ENCODE measurements at places on chromosomes 3 and 15.

DNA sequence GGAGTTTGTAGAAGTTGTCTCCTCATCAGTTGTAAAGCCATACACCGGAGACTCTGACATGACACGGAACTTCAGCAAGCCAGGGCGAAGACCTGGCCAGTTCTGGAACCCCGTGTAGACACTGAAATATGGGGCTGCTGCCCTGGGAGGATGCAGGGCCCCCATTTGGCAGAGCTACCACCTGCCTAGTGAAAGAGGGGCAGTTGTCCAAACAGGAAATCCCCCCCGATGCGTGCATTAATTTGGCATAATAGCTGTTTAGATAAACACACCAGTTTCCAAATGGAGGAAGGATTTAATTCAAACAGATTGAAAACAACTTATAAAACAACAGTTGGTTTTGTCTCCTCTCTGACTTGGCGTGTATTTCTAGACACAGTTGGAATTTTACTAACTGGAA, 357.2 kb downstream of the GABRG3 start:
- DNase-seq = no peak

DNA sequence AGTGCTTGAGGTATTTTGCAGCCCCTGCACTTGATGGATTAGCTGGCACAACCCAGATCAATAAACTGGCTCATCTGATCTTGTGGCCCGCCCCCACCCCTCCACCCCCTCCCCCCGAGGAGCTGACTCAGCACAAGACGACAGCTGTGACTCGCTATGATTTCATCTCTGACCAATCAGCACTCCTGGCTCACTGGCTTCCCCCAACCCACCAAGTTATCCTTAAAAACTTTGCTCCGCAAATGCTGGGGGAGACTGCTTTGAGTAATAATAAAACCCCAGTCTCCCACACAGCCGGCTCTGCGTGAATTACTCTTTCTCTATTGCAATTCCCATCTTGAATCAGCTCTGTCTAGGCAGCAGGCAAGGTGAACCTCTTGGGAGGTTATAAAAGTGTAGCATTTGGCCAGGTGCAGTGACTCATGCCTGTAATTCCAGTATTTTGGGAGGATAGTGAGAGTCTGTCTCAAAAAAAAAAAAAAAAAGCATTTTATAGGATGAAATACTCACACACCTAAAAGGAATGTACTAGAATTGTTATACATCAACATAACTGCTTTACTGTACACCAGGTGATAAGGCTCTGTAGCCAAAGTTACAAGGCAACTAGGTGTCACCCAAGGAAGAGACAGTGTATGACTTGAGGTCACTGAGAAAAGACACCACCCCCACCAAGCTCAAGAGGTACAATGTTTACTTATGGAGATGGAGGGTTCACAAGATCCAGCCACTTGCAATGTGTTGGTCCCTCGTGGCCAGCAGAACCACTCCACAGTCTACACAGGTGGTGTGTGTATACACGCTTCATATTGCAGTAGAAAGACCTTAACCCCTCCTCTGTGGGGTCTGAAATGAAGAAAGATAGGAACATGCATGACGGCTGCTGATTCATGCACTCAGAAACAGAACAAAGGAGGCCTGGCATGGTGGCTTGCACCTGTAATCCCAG, 8.6 kb downstream of the ZNF445 start:
- no peak for DNase-seq

GRCh38 chr3:126158016-126158911, 22.1 kb downstream of the ALDH1L1 start:
- DNase-seq = no peak

DNA sequence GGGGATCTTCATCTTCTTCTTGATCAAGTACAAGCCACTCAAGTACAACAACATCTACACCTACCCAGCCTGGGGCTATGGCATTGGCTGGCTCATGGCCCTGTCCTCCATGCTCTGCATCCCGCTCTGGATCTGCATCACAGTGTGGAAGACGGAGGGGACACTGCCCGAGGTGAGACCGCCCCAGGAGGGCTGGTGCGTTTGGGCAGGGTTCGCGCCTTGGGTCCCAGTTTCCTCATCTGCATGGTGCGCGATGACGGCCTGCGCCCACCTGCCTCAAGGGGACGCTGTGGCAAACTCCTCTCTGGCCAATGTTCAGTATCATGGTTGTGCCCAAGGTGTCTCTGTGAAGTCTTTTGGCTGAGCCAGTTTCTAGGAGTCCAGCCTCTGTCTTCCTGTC, 57.5 kb upstream of the SLC6A1 start:
- DNase-seq = no peak

DNA sequence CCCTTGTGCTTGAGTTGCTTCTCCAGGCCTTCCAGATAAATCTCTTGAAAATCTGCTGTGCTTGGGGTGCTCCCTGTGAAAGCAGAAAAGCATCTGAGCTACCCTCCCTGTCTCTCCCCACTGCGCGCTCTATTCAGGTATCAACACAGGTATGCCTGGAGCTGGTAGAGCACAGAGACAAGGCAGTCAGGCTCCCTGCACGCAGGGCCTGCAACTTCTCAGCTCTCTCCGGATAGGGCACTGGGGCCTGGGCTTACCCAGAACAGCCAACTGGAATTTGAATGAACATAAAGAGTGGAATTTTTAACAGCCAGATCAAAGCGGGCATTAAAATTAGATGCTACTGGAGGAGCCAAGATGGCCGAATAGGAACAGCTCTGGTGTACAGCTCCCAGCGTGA, 183.6 kb downstream of the XXYLT1 start:
- no peak for DNase-seq

DNA sequence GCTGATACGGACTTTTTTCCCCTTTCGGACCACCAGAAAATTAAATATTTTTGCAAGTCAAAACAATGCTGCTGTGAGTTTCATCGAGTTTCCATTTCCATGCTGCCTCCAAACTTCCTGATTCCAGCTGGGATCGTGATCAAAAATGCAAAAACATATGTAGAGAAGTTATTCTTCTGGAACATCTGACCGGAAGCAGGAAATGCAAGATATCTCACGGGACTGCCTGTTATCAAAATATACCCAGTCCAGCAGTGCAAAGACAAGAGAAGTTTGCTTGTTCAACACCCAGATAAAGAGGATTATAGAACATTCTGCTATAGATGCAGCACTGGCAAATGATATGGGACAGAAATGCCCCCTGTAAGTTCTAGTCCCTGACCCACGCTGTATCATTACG, 726.7 kb upstream of the NR2F2 start:
- DNase-seq = no peak

DNA sequence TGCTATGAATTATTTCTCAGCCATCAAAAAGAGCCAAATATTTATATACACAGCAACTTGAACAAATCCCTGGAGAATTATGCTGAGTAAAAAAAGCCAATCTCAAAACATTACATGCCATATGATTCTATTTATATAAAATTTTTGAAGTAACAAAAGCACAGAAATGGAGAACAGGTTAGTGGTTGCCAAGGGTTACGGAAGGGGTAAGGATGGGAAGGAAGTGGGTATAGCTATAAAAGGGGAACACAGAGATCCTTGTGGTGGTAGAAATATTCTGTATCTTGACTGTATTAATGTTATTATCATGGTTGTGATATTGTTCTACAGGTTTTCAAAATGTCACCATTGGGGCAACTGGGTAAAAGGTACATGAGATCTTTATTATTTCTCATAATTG, 62.3 kb upstream of the ASB14 start:
- no peak for DNase-seq

DNA sequence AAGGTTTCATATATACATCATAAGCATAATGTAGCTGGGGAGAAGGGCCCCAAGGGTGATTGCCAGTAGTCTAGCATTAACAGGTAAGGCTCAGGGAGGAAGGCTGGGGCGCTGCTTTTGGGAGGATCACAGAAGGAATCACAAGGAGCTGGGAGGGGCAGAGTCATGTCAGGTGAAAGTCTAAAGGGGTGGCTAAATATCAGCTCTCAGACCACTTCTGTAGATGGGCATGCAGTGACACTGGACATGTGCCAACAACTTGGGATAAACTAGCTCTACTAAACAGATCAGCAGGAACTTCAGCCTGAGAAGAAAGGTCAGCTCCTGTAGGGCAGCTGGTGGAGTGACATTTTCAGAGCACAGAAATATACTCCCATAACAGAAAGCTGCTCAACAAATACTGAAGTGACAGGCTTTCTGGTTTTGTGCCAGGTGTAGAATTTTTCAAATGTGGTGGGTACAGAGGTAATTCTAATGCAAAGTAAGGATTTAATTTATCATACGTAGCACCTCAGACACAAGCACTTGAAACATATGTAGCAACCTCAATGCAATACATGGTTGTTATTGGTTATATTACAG, 79.4 kb downstream of the PEX5L start:
- DNase-seq = peak; percentile 41

DNA sequence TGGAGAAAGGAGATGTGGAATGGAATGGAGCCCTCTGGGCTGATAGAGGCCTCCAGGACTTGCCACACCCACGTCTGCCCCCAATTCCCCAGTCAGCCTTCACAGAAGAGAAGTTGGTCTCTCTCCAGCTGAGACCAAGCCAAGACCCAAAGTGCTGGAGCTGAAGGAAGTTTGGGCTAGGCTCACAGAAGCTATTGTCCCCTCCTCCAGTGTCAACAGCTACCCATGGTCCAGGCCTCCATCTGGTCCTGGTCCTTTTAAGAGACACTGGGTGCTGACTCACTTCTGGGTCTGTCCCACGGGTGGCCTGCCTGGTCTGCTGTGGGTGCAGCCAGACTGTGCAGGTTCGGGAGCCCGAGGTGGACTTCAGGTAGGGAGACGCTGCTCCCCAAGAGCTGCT, 179.8 kb downstream of the APBA2 start:
- no peak for DNase-seq

DNA sequence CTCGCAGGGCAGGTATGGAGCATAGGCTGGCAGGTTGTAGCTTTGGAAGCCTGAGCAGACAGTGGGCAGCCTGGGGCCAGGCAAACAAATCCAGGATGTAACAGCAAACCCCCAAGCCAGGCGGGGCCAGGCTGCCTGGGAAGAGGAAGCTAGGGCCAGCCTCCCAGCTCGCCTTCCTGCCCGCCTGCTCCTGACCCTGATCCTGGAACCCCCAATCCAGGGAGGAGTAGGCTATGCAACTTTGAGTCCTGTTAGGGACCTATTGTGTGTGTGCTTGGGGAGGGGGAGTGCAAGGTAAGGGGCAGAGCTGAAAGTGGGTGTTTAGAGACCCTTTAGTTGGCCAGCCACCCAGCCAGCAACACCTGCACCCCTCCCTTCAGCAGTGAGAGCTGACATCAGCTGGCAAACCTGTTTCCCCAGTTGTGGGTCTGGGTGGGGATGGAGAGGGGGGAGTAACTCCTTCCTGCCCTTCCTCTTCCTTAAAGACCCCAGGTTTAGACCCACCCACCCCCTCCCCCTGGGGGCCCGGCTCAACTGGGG, 2.5 kb downstream of the NBEAL2 start:
- DNase-seq = no peak

GRCh38 chr15:74826921-74827320, 494 bp downstream of the CPLX3 start:
- DNase-seq = no peak

GRCh38 chr3:127590282-127590592, 296 bp downstream of the TPRA1 start:
- no peak for DNase-seq

- no peak for DNase-seq
Observed at GRCh38 chr15:70415398-70415797, 317.7 kb upstream of the TLE3 start.

GRCh38 chr15:70153921-70154717, 56.4 kb upstream of the TLE3 start:
- DNase-seq = no peak

DNA sequence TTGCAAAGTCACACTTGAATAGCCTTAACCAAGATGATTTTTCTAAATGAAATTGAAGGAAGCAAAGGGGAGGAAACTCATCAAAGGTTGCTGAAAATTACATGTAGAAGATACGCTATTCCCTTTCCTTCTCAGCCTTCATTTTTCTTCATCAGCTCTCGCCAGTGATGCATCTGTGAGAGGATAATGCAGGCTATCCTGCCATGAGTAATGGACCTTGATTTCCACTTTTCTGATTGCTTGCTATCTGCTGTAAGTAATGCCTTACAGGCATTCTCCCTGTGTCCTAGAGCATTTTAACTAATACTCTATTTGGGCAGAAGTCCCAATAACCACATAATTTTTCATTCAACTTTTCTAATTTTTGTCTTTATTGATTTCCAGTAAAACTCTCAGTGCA, 162.6 kb downstream of the BBX start:
- DNase-seq = no peak

All from GM12865 (cell line).